M059J (cell line): ENCODE measurements at places on chromosomes 1 and 21. TPM values are rescaled to one million over a fixed set of nuclear protein-coding genes. Genes with fewer than 3 reads are reported as not detected.

The KCNK2 gene
- total RNA-seq, result 7.5 and 9.9 TPM in 2 replicates

The APCS gene
- not detected in 2 replicates for total RNA-seq

The PGLYRP4 gene
- total RNA-seq, result not detected in 2 replicates

The PPM1J gene
- 1.3 and 1.5 TPM in 2 replicates for total RNA-seq

The HSD3B2 gene
- not detected in 2 replicates for total RNA-seq

The SPRR2E gene
- total RNA-seq, result not detected in 2 replicates

The PTPN22 gene
- total RNA-seq, result 1.7 and 1.9 TPM in 2 replicates

The ATP1A2 gene
- 0.05 TPM in 1 of 2 replicates, not detected in the other for total RNA-seq

The S100A7 gene
- total RNA-seq, result not detected in 2 replicates

The NPR1 gene
- not detected in 2 replicates for total RNA-seq

The KIF2C gene
- total RNA-seq, result 86.9 and 127 TPM in 2 replicates

The CNKSR1 gene
- 0.49 TPM in 1 of 2 replicates, not detected in the other for total RNA-seq

The BCL2L15 gene
- total RNA-seq, result not detected in 2 replicates
